Testis (tissue), 5 donors: ENCODE measurements at places on chromosomes 7 and 10. TPM values are rescaled to one million over a fixed set of nuclear protein-coding genes. Genes with fewer than 3 reads are reported as not detected.

The LRRN3 gene
- total RNA-seq = 59.6 TPM

The CUBN gene
- 39.3 TPM for total RNA-seq

The LRRTM3 gene
- 0.94 TPM for total RNA-seq

The RARRES2 gene
- total RNA-seq = 58.8 TPM

The OPN1SW gene
- total RNA-seq = not detected

The AKR1B15 gene
- total RNA-seq = 2.1 TPM

The CALHM1 gene
- 0.24 TPM for total RNA-seq

- DNase-seq = no peak
Observed at GRCh38 chr7:958221-959200, 4.0 kb upstream of the ADAP1 start.

- DNase-seq = no peak
Observed at GRCh38 chr10:72330069-72330426, 24.7 kb downstream of the DNAJB12 start.

- DNase-seq = peak; percentile 77
Observed at GRCh38 chr7:56079450-56080185, 13.1 kb downstream of the PHKG1 start.

GRCh38 chr7:80819503-80819902, 99.3 kb downstream of the SEMA3C start:
- DNase-seq = no peak

GRCh38 chr7:122764020-122764419, 61.3 kb upstream of the RNF148 start:
- DNase-seq = no peak

- no peak for DNase-seq
Observed at GRCh38 chr7:122457969-122458368, 153.4 kb upstream of the FEZF1 start.

DNA sequence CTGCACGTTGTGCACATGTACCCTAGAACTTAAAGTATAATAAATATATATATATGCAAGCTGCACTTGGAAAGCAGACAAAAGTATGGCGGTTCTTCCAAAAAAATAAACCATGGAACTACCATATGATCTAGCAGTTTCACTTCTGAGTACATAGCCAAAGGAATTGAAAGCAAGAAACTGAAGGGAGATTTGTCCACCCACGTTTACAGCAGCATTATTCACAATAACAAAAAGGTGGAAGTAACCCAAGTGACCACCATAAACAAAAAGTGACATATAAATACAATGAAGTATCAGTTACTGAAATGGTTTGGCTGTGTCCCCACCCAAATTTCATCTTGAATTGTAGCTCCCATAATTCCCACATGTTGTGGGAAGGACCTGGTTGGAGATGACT, 525.3 kb upstream of the CELF2 start:
- no peak for DNase-seq

GRCh38 chr7:117975476-117975875, 102.2 kb upstream of the CTTNBP2 start:
- peak; percentile 28 for DNase-seq

- no peak for DNase-seq
Observed at GRCh38 chr7:20307119-20307518, 23.6 kb upstream of the ITGB8 start.

DNA sequence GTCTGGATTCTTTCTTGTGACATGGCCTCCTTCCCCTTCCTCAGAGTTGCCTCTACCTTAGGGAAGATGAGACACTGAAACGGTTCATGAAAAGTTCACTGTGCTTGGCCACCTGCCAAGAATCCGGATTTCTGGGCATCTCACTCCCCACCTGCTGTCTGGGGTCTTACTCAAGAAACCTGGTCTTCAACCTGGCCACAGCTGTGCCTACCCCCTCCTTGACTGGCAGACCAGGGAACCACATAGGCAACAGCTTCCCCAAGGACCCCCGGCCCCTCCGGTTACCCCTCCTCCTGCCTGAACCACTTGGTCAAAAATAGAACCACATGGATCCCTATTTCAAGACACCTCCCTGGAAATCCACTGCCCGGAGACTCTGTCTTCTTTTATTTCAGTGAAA, 58.7 kb upstream of the NANOS1 start:
- DNase-seq = no peak

- no peak for DNase-seq
Observed at GRCh38 chr10:43067391-43068135, 9.3 kb upstream of the RET start.

GRCh38 chr10:99630991-99631390, 10.8 kb upstream of the SLC25A28 start:
- DNase-seq = no peak

- DNase-seq = no peak
Observed at GRCh38 chr10:118940386-118940785, 89.1 kb upstream of the NANOS1 start.

- DNase-seq = no peak
Observed at GRCh38 chr10:116159197-116159596, 113.8 kb downstream of the GFRA1 start.

- DNase-seq = no peak
Observed at GRCh38 chr7:100210805-100211204, 8.9 kb upstream of the PVRIG start.

GRCh38 chr10:74165530-74165901, 14.5 kb downstream of the ADK start:
- no peak for DNase-seq

DNA sequence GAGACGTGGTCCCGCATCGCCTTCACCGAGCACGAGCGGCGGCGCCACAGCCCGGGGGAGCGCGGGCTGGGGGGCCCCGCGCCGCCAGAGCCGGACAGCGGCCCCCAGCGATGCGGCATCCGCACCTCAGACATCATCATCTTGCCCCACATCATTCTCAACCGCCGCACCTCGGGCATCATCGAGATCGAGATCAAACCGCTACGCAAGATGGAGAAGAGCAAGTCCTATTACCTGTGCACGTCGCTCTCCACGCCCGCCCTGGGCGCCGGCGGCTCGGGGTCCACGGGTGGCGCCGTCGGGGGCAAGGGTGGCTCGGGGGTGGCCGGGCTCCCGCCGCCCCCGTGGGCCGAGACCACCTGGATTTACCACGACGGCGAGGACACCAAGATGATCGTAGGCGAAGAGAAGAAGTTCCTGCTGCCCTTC, 737 bp downstream of the CNNM2 start:
- DNase-seq = peak; percentile 31

- DNase-seq = no peak
Observed at GRCh38 chr10:109173121-109173520, 750.2 kb downstream of the XPNPEP1 start.

DNA sequence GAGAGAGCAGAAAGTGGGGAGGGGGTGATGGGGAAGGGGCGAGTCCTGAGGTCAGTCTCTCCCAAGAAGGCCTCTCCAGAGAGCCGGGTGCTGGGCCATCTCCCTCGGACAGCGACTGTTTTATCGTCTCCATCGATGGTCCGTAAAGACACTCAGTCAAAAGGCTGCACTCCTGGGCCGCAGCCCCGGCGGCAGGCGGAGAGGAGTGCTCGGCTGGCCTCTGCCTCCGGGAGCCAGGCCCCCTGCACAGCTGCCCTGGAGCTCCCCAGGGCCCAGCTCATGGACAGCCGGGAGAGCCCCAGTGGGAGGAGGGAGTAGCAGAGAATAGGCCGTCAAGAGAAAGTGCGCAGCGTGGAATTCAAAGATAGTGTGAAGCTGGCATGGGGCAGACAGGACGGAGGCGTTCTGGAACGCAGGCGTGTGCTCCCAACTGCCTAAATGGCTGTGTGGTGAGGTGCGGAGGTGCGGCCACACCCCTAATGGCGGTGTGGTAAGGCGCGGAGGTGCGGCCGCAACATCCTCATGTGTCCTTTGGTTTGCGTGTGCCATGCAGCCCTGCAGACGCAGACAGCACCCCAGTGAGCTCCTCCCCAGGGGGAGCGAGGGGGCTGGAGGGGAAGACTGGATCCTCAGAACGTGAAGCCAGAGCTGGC, 477.5 kb upstream of the FOXK1 start:
- DNase-seq = no peak

DNA sequence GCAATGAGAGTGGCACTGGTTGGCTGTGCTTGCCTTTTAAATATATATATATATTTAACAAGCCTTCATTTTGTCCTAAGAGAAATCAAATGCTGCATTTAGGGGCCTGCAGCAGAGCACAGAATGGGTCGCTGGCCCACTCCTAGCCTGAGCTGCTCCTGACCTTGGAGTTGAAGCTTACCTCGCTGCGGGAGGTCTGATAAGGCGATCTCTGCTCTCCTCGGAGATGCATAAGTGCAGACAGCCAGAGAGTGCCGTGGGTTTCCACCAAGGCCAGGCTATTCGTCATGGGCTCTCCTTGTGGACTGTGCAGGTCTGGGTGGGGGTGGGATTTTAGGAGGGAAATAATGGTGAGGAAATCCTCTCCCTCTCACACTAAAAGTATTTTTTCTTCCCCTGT, 99.5 kb upstream of the IKZF1 start:
- DNase-seq = no peak

GRCh38 chr7:138746073-138746472, 44.9 kb upstream of the SVOPL start:
- no peak for DNase-seq

DNA sequence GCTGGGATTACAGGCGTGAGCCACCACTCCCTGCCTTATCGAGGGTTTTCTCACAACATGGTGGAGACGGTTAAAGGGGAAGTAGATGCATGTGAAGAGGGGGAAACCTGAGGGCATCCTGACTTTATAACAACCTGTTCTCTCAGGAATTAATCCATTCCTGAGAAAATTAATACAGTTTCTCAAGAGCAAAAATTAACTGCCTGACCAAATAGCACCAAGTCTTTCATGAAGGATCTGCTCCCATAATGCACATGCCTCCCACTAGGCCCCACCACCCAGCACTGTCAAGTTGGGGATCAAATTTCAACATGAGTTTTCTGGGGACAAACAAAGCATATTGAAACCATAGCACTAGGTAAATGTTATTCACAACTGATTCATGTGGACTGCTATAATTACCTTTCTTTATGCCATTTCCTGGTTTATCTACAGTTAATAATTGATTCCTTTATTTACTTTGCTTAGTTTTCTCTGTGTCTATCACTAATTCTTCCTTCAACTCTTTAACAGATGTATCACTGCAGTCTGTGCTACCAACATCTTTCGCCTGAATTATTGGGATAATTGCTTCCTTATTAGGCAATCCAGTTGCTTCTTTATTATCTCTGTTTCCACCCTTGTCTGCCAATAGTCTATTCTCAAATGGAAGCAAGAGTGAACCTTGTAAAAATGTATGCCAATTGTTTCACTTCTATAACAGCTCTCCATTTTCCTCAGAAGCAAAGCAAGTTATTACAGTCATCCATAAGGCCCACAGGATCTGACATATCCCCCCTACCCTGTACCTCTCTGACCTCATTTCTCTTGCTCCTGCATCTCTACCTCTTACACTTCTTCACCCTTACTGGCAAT, 12.9 kb upstream of the MICU1 start:
- DNase-seq = no peak

DNA sequence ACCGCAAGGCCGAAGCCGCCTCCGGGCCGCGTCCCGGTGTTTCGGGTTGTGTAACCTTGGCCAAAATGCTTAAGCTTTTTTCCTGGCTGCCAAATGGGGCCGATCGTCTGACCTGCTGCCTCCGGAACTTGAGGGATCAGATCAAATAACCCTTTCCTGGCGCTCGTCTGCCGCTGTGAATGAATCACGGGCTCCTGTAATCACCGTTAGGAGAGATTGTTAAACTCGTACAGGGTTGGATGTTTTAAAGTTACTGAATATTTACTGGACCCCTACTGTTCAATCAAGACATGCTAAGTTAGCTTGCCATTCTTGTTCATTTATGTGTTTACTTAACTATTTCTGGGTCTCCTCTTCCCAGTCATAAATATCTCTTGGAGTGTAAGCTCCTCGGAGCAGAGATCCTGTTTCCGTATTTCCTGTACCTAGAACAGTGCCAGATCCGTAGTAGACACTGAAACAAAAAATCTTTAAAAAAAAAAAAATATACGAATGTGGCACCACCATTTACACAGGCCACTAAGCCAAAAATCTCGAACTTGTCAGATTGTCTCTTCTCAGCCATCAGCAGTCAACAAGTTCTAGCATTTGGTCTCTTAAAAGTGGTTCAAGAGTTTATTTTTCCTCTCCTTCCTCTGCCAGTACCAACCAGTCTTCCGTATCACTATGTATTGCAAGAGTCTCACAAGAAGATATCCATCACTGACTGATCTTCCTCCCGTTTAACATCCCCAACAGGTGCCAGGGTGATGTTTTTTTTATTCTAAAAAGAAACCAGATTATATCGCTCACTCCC, 650 bp upstream of the TM9SF3 start:
- peak; percentile 61 for DNase-seq

DNA sequence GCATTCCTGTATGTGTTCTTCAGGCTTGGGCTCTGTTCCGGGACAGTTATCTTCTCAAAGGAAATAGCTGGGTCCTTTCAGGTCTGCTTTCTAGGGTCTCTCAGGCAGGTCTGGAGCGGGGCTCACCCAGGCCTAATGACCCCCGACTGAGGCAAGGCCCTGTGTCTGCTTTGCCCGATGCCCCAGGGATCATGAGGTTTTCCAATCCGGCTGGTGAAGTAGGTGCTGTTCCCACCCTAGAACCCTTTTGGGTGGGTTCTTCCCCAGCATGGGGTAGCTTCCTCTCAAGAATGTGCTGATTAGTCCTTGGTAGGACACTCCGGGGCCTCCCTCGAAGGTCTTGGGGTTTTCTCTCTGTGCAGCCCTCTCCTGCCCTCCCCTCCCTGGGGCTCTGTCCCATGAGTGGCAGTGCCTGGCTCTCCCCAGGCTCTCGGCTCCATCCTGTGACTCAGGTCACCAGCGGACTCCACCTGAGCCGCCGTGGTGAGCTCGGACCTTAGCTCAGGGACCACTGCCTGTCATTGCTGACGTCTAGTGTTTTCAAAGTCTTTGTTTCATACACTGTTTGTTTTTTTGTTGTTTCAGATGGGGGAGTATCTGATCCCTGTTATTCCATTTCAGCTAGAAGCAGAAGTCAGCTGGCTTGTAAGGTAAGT, 71.0 kb upstream of the NKX6-2 start:
- no peak for DNase-seq
